ENCODE measurements at places on chromosomes 11 and 22. TPM values are rescaled to one million over a fixed set of nuclear protein-coding genes. Genes with fewer than 3 reads are reported as not detected.

CHADL gene
- total RNA-seq: 0.52 TPM

CCDC157 gene
- total RNA-seq: 1.7 TPM

DNA sequence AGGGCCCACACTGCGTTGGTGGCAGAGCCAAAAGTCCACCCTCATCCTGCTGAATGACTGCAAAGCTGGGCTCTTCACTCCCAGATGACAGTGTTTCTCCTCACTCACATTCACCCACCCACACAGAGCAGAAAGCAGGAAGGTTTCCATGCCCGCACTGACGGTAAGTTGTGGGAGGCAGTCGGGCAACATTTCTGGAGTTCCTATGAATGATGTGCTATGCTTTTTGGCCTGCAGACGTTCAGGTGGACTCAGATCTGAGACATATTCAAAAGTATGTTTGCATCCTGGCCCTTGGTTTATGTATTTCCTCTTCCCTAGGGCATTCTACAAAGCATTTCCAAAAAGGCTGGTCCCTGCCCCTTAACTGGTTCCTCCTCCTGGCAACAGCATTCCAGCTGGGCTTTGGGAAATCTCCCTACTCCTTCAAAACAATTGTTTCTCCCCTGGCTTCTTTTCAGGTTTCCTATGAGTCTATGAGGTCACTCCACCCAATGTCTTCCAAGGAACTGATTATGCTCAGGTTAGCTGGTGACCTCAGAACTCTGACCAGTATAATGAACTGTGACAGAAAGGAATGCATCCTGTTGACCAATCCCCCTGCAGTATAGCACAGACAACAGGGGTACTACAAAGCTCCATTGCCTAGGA lies 36.4 kb downstream of the PACSIN2 start:
- H3K36me3 ChIP-seq: no peaks in the 10 kb centered on the region
- H3K4me1 ChIP-seq: peaks cover 27% of the 10 kb centered on the region
- H3K27me3 ChIP-seq: no peaks in the 10 kb centered on the region
- H3K4me3 ChIP-seq: no peak overlapping the region

CRYBB3 gene
- 0.61 TPM for total RNA-seq

NCAPD3 gene
- 19.3 TPM for total RNA-seq

DNA sequence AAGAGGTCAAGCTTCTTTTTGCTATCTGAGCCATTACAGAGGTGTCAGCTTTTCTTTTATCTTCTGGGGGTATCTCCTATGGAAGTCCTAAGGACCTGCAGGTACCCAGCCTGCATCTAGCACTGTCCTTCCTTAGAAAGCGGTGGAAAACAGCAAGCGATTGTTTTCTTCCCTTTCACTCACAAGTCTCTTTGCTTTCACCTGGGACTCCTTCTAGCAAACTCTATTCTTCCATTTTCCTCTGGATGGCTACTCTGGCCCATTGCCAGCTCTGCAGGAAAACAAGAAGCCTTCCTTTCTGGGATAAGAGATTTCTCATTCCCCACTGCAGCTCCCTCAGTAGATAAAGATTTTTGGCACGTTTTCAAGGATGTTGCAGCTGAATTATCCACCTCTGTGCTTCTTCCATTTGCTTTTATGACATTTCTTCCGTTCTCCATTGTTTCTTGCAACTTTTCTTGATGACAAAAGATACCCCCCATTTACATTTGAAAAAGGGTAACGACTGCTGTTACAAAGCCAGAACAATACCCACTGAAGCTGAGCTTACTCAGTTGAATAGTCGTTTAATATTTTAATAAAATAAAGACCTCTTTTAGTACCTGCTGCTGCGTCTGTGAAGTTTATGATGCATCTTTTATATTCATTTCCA lies 40.2 kb upstream of the BDNF start:
- peaks cover 13% of the 10 kb centered on the region for H3K27me3 ChIP-seq
- H3K4me3 ChIP-seq: no peak overlapping the region
- no peaks in the 10 kb centered on the region for H3K36me3 ChIP-seq
- no peak overlapping the region for H3K27ac ChIP-seq
- DNase-seq: no peak

DNA sequence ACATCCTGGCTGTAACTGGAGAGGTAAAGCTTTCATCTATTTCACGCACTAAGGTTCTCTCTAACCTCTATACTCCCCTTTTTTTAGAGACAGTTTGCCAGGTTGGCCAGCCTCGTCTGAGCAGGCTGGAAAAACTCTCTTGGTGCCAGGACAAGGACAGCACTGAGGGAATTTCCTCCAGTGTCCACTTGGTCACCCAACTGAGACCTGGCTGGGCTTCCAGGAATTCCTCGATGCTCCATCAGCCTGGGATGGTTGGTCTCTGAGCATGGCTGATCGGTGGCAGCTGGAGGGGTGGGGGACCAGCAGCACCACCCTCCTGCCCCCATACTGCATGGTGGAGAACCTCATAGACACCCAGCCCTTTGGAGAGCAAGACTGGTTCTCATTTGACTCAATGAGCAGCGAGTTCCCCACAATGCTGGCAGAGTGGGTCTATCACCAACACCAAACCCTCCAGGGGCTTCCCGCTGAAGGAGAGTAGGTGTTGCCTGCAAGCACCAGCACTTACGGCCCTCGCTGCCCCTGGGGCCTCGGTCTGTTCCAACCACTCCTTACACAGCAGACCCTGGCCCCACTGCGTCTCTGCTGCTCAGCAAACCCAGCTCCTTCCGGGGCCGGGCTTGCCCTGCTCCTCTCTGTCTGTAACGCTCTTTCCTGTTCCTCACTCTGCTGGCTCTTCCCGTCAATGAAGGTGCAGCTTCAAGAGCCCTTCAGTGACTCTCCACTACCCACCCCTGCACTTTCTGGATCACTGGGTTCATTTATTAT lies 122.2 kb downstream of the ST3GAL4 start:
- no peaks in the 10 kb centered on the region for H3K36me3 ChIP-seq
- H3K27ac ChIP-seq: no peak overlapping the region
- H3K4me1 ChIP-seq: peaks cover 7% of the 10 kb centered on the region
- no peak for DNase-seq
- no peak overlapping the region for H3K4me3 ChIP-seq
- no peaks in the 10 kb centered on the region for H3K27me3 ChIP-seq

FLRT1 gene
- 2.7 TPM for total RNA-seq

- no peaks in the 10 kb centered on the region for H3K36me3 ChIP-seq
- peak overlapping the region; percentile 59 for H3K4me3 ChIP-seq
- peaks cover 55% of the 10 kb centered on the region for H3K27me3 ChIP-seq
- H3K27ac ChIP-seq: no peak overlapping the region
- peak; percentile 44 for DNase-seq
- H3K4me1 ChIP-seq: peaks cover 4% of the 10 kb centered on the region
These were observed 650 bp downstream of the GUCY1A2 start for GRCh38 chr11:107017433-107018218.

- no peak for DNase-seq
- peaks cover 20% of the 10 kb centered on the region for H3K4me1 ChIP-seq
- H3K36me3 ChIP-seq: peaks cover 5% of the 10 kb centered on the region
- H3K27me3 ChIP-seq: no peaks in the 10 kb centered on the region
- H3K4me3 ChIP-seq: no peak overlapping the region
These were observed 18.0 kb downstream of the TENM4 start for GRCh38 chr11:79422866-79423265.

SYT7 gene
- 25.2 TPM for total RNA-seq

GRCh38 chr11:14119357-14119756 lies 156.8 kb downstream of the SPON1 start:
- H3K27ac ChIP-seq: no peak overlapping the region
- peaks cover 15% of the 10 kb centered on the region for H3K4me1 ChIP-seq
- no peaks in the 10 kb centered on the region for H3K36me3 ChIP-seq
- H3K4me3 ChIP-seq: no peak overlapping the region
- no peak for DNase-seq

- DNase-seq: no peak
- H3K36me3 ChIP-seq: no peaks in the 10 kb centered on the region
- no peak overlapping the region for H3K4me3 ChIP-seq
- no peaks in the 10 kb centered on the region for H3K4me1 ChIP-seq
- H3K27me3 ChIP-seq: no peaks in the 10 kb centered on the region
- no peak overlapping the region for H3K27ac ChIP-seq
These were observed 160.9 kb downstream of the TBC1D22A start for GRCh38 chr22:46923394-46923793.
